ENCODE measurements at places on chromosomes 4 and X.
A peak's percentile ranks its signal among the peaks of the same experiment; 100 is the strongest.

GRCh38 chr4:144658015-144658567 lies 12.1 kb downstream of the HHIP start:
- H3K36me3 ChIP-seq, result no peaks in the 10 kb centered on the region
- H3K27ac ChIP-seq, result no peak overlapping the region

GRCh38 chr4:1604706-1605205 lies 79.4 kb downstream of the FAM53A start:
- H3K27me3 ChIP-seq, result no peaks in the 10 kb centered on the region
- H3K4me1 ChIP-seq, result no peaks in the 10 kb centered on the region
- H3K36me3 ChIP-seq, result no peaks in the 10 kb centered on the region
- H3K4me3 ChIP-seq, result no peak overlapping the region
- no peak for DNase-seq

DNA sequence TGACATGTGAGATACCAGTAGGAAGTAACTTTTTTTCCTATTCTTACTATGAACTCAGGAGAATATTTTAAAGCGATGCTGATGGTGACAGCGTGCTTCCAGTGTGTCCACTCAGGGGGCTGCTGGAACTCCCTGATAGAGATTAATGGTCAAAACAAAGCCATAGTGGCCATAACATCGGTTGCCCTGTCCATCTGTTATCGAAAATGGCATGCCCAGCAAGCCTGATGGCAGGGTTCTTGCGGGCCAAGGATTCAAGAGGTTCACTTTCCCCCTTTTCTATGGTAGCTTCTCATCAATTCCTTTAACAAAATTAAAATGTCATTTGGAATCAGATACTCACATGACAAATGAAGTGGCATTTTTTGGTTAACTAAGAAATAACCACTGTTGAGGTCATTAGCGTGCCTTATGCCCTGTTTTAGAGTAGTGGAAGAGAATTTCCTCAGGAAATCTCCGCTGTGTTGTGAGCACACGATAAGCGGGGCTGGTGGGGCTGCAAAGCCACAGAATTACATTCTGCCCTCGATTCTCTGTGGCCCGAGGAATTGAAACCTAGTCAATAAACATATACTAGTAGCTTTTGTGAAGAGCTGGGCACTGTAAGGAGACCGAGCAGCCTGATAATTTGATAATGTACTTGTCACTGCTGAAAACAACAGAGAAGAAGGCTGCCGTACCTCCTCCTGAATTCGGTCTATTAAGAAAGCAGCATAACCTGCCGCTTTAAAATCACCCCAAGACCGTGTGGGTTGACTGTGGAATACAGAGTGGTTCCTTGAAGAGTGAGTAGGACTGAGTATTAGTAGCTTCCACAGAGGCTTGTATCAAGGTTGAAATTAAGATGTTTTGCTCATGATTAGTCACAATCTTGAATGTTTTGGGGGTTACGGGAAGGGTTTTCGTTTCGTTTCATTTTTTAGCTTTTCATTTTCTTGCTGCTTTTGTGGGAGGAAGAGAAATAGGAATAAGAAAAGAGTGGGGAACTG lies 46.7 kb downstream of the PTCHD1 start:
- H3K27me3 ChIP-seq, result no peaks in the 10 kb centered on the region
- no peaks in the 10 kb centered on the region for H3K4me1 ChIP-seq
- DNase-seq, result no peak
- H3K27ac ChIP-seq, result no peak overlapping the region

GRCh38 chr4:665381-665750 lies 8.7 kb downstream of the ATP5ME start:
- H3K27me3 ChIP-seq, result no peaks in the 10 kb centered on the region
- H3K4me1 ChIP-seq, result no peaks in the 10 kb centered on the region
- H3K4me3 ChIP-seq, result no peak overlapping the region
- DNase-seq, result no peak
- no peak overlapping the region for H3K27ac ChIP-seq

DNA sequence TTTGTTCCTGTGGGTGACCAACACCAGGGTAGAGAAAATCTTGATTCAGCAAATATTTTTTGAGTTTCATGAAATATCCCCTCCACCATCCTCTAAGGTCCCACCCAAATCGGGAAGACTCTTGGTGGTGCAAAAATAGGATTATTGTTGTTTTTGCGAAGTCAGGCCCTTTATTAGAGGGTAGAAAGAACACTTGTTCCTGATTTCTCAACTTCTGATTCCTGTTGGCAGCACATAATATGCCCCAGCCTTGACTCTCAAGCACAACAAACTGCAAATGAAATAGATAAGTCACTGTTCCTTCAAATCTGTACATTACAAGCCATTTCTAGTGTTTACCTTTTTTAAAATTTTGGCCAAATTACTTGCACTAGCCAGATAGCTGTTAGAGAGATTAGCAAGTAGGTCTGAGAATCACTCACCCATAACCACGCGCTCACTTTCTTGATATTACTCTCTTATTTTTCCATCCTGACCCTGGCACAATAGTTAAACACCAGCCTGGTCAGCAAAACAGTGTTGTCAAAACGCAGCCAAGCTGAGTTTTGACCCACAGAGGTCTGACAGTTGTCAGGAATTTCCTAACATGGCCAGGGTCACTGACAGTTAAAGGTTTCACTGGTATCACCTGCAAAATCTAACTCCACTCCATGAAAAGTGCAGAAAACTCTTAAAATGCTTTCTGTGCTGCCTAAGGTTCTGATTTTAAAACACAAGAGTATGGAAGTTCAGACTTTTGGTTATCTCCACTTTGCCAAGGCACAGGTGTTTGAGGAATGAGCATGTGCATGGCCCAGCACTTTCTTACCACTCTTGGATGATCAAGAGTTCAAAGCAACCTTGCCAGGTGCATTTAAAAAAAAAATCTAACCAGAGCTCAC lies 69.8 kb downstream of the RBM47 start:
- H3K36me3 ChIP-seq, result no peaks in the 10 kb centered on the region
- H3K4me1 ChIP-seq, result peaks cover 11% of the 10 kb centered on the region

GRCh38 chr4:95599777-95600400 lies 51.1 kb upstream of the UNC5C start:
- H3K27ac ChIP-seq, result no peak overlapping the region
- no peaks in the 10 kb centered on the region for H3K27me3 ChIP-seq
- no peak for DNase-seq
- no peaks in the 10 kb centered on the region for H3K4me1 ChIP-seq

DNA sequence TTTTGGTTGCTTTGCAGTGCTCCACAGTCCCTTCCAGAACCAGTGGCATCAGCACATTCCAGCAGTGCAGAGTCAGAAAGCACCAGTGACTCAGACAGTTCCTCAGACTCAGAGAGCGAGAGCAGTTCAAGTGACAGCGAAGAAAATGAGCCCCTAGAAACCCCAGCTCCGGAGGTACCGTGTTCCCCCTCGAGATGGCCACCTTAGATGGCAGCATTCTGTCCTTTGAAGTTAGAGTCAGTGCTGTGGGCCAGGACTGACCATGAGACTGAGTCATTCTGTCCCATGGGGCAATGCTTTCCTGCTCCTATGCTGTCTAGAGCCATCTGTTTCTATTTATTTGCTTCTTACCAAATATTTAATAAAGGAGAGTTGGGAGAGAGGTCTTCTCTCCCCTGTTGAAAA lies 112.3 kb downstream of the KLHL8 start:
- H3K27ac ChIP-seq, result no peak overlapping the region
- H3K4me3 ChIP-seq, result no peak overlapping the region
- no peaks in the 10 kb centered on the region for H3K4me1 ChIP-seq
- no peaks in the 10 kb centered on the region for H3K27me3 ChIP-seq
- DNase-seq, result peak; percentile 76

DNA sequence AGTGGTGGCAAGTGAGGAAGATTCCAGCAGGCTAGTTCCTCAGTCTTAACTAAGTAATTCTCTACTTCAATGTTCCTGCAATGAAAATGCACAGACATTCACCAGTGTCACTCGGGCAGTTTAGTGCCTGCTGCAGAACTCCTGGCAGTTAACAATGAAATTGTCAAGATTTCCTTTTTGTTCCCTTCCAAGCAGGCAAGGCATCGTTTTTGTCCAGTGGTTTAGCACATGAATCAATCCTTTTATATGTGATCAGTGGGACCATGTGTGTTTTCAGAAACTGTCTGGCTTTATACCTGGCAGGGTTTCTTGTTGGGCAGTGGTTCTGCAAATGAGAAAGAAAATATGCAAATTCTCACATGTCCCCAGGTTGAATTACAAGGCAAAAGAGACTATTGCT lies 122.2 kb downstream of the GBA3 start:
- no peaks in the 10 kb centered on the region for H3K36me3 ChIP-seq
- H3K27ac ChIP-seq, result no peak overlapping the region
- no peaks in the 10 kb centered on the region for H3K4me1 ChIP-seq
- no peak overlapping the region for H3K4me3 ChIP-seq

DNA sequence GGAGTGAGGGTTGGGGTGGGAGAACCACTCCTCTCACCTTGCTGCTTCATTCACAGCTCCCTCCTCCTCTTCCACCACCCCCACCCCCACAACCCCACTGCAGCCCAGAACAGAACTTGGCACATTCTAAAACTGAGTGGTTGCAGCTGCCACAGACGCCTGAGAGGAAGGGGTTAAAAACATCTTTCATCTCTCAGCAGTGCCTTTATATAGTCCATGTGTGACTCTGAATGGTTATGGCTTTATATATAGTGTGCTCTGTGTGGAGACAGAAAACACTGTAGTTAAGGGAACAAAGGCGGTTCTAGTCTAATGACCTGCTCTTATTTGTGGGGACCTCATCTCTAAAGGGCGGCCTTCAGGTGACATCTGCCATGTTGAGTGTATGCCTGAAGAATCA lies 144.8 kb downstream of the BCOR start:
- no peaks in the 10 kb centered on the region for H3K36me3 ChIP-seq
- no peak for DNase-seq
- H3K27me3 ChIP-seq, result no peaks in the 10 kb centered on the region
- H3K4me1 ChIP-seq, result no peaks in the 10 kb centered on the region

DNA sequence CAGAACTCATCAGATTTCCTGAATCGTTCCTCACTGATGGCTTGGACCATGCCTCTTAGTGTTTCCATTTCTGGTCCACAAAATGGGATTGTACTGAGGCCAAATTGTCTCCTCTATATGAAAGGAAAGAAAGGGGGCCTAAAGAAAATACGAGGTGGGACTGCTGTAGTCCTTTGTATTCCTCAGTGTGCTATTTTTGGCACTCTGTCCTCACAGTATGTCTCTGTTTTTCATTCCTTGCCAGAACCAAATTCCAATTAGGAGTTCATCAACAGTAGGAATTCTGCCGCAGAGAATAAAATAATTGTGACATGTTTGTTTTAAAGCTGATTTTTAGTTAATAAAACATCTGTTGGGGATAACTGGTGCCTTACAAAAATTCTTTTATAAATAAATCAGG lies 515.7 kb downstream of the SMARCA1 start:
- H3K36me3 ChIP-seq, result no peaks in the 10 kb centered on the region
- H3K4me1 ChIP-seq, result no peaks in the 10 kb centered on the region
- DNase-seq, result no peak
- no peaks in the 10 kb centered on the region for H3K27me3 ChIP-seq
- no peak overlapping the region for H3K27ac ChIP-seq

DNA sequence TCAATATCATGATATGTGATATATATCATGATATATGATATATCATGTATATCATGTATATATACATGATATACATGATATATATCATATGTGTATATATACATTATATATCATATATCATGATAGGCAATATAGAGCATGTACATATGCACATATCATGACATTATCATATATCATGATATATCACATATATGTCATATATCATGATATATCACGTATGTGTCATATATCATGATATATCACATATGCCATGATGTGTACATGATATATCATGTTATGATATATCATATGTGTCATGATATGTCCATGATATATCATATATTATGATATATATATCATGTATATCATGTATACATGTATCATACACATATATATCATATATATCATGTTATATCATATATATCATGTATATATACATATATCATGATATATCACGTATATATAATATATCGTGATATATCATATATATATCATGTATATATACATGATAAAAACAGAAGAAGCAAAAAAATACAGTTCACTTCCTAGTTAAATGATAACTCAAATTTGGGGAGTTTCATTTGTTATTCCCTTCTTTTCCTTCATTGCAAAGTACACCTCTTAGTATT lies 670.1 kb upstream of the EPHA5 start:
- H3K27ac ChIP-seq, result no peak overlapping the region
- H3K4me3 ChIP-seq, result no peak overlapping the region
- H3K36me3 ChIP-seq, result no peaks in the 10 kb centered on the region
- H3K4me1 ChIP-seq, result no peaks in the 10 kb centered on the region
- DNase-seq, result peak; percentile 1
- H3K27me3 ChIP-seq, result no peaks in the 10 kb centered on the region

- H3K27me3 ChIP-seq, result no peaks in the 10 kb centered on the region
- no peak overlapping the region for H3K4me3 ChIP-seq
- DNase-seq, result no peak
- no peak overlapping the region for H3K27ac ChIP-seq
Observed at GRCh38 chr4:48960988-48961635, 25.0 kb upstream of the CWH43 start.

DNA sequence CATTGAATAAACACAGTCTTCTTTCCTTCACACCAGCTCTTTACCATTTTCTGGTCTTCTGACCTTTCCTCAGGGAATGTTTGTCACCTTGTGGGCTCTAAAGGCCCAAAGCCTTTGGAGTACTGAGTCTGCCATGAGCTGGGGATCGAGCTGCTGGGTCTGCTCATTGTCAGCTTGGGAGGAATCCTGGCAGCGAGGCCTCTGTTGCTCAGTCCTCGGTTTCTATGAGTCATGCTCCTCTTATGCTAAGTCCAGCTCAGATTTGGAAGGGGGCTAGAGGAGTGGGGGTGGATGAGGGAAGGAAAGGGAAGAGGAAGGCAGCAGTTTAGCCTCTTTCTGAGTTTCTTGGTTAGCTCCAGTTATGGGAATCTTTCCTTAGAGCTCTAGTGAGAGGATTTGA lies 31.1 kb downstream of the NHSL2 start:
- peak overlapping the region; percentile 62 for H3K27ac ChIP-seq
- no peaks in the 10 kb centered on the region for H3K27me3 ChIP-seq
- H3K36me3 ChIP-seq, result no peaks in the 10 kb centered on the region
- no peak overlapping the region for H3K4me3 ChIP-seq
- no peaks in the 10 kb centered on the region for H3K4me1 ChIP-seq
- DNase-seq, result peak; percentile 82

GRCh38 chr4:12319765-12320164 lies 891.1 kb upstream of the HS3ST1 start:
- H3K4me3 ChIP-seq, result no peak overlapping the region
- no peak for DNase-seq
- no peaks in the 10 kb centered on the region for H3K4me1 ChIP-seq
- H3K27me3 ChIP-seq, result no peaks in the 10 kb centered on the region
- H3K36me3 ChIP-seq, result no peaks in the 10 kb centered on the region

- no peak for DNase-seq
- no peak overlapping the region for H3K4me3 ChIP-seq
- H3K4me1 ChIP-seq, result no peaks in the 10 kb centered on the region
- no peaks in the 10 kb centered on the region for H3K36me3 ChIP-seq
- H3K27ac ChIP-seq, result no peak overlapping the region
Observed at GRCh38 chrX:40877887-40878286, 142.5 kb upstream of the MED14 start.

DNA sequence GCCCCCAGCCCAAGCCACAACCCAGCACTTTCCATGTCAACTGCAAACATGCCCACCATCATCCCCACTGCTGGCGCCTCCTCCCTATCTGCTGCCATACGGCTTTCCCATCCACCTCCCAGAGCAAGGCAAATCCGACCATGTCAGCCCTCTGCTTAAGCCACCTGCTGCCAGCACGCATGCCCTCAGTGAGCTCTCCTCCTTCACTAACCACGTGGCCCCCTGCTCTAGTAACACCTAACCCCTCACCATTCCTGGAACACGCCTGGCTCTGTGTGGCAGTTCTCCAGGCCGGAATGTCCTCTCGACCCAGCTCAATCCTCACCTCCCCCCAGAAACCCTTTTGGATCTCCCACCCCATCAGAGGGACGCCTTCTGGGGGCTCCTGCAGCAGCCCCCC lies 17.4 kb downstream of the BCAP31 start:
- H3K4me1 ChIP-seq, result no peaks in the 10 kb centered on the region
- DNase-seq, result no peak
- H3K27me3 ChIP-seq, result no peaks in the 10 kb centered on the region
- H3K36me3 ChIP-seq, result no peaks in the 10 kb centered on the region
- H3K4me3 ChIP-seq, result no peak overlapping the region
- H3K27ac ChIP-seq, result no peak overlapping the region

Data from mesendoderm (in vitro differentiated cells).